ENCODE measurements at places on chromosomes 6 and 20.

GRCh38 chr6:36823421-36824096 lies 15.7 kb downstream of the CPNE5 start:
- DNase-seq: no peak

DNA sequence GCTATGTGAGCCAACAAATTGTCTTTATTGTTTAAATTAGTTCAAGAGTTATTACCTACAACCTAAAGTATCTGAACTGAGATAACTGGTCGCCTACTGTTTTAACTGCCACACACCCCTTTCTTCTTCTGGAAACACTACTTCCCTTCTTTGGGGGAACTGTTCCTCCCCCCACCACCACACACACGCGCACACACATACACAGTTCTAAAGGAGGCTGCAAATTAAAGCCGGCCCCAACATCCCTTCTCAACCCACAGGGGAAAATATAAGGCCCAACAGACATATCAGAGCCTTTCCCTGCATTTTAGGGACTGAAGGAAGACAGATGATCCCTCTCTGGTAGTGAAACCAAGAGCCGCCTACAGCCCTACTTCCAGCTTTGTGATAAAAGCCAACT lies 348.0 kb upstream of the JARID2 start:
- no peak for DNase-seq

- no peak for DNase-seq
Measured at GRCh38 chr6:111737065-111737521, 131.4 kb upstream of the TRAF3IP2 start.

DNA sequence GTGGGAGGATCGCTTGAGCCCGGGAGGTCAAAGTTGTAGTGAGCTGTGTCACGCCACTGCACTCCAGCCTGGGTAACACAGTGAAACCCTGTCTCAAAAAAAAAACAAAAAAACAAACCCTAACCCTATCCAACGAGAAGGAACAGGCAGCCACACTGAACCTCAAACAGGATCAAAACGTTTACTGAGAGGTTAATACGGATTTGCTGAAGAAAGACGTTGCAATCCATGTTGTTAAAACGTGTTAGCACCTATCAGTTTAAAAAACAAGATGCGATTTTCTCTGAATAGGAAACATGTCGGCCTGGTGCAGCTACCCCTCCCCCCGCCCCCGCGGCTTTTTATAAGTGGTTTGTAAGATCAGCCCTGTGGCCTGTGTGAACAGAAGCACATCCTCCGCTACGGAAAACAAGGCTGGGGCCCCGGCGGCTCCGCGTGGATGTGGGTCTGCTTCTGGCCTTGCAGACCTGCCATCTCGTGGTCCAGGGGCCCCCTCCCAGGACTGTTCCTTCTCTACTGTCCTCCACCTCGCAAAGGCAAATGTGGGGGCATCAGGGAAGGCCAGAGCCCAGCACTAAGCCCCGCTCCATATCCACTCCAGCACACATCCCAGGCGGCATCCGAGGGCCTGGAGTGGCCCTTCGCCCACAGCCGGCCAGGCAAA lies 11.4 kb downstream of the SLC2A4RG start:
- DNase-seq: no peak

DNA sequence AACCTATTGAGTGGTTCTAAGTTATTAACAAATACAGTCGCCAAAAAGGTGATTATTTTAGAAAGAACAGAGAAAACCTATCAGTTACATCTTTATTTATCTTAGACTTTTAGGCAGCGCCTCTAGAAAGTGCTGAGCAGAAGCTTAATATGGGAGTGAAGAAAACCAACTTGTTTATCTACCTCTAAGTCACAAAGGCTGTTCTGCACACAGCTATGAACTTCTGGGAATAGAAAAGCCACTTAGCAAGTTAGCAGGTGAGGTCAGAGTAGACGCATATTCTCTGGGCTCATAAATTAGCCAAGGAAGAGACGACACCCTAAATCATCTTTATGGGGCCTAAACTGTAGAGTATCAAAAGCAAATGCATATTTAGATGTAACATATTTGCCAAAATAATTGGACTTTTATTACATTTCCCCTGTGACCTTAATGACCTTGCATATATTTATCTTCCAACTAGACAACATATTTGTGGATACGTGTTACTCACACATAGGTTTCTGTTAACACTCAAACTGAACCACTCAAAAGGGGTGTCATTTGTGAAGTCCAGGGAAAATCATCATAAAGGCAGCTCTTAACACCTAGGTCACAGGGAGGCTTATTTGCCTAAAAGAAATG lies 267.1 kb downstream of the ADGB start:
- no peak for DNase-seq

DNA sequence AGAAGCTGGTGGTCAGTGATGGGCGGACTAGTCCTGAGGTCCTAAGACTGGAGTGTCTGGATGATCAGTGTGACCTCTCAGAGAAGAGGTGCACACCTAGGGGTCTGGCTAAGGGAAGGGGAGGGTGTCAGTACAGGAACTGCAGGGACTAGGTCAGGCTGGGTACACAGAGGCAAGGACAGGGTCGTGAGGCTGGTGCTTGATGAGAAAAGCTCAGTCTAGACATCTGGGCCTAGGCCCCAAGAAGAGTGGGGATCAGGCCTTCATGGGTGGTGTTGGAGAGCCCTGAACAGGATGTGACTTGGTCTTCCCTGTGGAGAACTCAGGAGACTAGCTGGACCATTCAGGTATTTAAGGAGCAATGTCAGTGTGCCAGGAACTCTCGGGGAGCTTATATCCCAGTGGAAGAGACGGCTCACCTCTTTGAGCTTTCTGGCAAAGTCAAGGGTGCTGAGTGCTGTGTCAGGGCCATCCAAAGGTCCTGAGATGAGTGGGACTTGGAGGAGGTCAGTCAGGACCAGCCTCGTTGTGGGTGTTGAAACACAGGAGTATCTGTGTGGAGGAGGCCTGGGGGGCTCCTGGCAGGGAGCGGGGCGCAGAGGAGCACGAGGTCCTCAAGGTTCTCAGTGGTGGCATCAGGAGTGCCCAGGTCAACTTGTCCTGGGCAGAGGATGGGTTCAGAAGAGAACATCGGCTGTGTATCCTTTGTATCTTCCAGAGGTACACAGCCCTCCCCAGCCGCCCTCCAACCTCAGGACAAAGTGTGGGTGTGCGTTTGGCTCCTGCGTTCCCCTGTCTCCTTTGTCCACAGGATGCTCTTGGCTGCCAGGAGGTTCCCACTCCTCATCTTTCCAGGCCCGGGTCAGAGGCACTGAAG lies 13.3 kb upstream of the MYT1 start:
- no peak for DNase-seq

- no peak for DNase-seq
Measured at GRCh38 chr20:39533858-39534257, 571.7 kb downstream of the DHX35 start.

GRCh38 chr6:140857739-140858380 lies 1274.9 kb upstream of the GJE1 start:
- DNase-seq: no peak

GRCh38 chr6:15399641-15400470 lies 154.0 kb downstream of the JARID2 start:
- DNase-seq: no peak

DNA sequence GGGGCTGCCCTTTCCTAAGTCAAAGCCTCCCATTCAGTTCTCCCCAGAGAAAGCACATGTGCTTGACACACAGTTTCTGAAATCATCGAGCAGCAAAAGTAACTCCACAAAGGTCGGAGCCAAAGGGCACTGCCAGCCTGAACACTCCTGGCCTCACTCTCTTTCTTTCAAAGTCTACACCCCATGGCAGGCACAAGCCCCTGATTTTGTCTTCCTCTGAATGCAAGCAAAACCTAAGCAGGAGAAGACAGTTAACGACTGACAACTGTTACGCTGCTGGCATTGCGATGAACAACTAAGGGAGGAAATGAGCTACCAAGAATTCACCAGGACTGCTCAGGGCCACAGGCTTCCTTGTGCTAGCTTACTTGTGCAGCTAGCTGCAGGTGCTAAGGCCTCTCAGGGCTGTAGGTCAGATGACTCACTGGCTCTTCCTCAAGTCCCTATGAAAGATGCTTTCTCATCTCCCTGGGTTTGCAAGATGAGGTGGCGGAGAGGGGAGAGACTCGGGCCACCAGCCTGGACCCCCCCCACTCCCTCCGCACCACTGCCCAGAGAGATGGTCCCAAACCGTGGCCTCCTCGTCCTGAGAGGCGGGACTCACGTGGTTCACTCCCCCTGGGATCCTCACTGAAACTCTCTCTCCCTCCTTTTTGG lies 208.2 kb downstream of the DLL1 start:
- no peak for DNase-seq

DNA sequence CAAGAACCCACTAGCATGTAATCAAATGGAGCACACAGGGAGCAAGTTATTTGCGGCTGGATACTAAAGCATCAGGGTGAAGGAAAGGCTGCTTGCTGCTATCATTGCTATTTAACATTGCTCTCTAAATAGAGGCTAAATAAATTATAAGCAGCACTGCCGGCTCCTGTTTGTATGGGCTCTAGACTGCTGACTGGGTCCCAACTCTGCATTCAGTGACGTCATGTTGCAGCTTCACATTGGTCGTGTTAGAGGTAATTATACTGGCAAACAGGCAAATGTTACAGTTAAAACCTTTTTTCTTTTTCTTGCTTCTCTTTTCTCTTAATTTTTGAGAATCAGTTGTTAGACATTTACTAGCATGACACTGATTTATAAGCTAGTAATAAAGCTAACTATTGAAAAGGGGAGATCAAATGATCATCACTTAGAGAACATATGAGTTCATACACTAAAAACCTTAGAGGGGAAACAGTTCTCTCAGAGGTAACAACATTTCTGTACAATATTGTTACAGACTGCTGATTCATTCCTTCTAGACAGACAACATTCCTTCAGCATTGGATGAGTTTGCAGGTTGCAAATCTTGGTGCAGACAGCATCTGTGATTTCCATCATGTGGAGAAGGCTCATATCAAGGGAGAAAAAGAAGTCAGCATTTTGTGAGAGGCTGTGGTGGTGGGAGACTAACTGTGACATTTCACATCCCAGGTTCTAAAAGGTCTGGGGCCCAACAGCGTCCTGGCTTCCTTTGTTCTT lies 15.9 kb downstream of the RFPL4B start:
- DNase-seq: no peak

GRCh38 chr6:131116755-131117360 lies 18.4 kb upstream of the AKAP7 start:
- DNase-seq: peak; percentile 58

DNA sequence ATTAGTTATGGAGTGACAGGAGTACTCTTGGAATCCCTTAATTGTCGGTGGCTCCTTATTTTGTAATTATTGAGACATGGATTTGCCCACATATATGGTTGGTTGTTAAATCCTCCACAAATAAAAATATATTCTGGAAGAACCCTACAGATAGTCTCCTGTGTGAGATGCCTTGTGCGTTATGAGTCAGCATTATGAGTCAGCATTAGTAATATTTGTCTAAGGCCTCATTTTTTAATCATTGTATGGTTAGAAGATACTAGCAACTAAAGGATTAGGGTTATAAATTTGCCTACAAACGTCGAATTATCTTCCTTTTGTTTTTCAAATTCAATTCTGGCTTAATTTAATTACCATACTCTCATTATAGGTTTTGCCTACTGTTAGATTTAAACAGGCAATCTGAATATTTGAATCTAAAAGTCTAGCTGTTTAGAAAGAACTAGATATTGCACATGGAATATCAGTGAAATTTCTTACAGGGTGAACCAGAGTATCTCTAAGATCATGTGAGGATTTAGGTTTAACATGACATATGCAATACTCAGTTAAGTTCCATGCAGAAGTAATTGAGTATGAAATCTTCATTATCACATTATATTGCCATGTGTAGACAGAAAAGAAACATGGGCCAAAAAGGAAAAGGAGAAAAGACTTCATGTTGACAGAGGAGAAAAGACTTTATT lies 5.9 kb downstream of the C6orf58 start:
- DNase-seq: no peak

DNA sequence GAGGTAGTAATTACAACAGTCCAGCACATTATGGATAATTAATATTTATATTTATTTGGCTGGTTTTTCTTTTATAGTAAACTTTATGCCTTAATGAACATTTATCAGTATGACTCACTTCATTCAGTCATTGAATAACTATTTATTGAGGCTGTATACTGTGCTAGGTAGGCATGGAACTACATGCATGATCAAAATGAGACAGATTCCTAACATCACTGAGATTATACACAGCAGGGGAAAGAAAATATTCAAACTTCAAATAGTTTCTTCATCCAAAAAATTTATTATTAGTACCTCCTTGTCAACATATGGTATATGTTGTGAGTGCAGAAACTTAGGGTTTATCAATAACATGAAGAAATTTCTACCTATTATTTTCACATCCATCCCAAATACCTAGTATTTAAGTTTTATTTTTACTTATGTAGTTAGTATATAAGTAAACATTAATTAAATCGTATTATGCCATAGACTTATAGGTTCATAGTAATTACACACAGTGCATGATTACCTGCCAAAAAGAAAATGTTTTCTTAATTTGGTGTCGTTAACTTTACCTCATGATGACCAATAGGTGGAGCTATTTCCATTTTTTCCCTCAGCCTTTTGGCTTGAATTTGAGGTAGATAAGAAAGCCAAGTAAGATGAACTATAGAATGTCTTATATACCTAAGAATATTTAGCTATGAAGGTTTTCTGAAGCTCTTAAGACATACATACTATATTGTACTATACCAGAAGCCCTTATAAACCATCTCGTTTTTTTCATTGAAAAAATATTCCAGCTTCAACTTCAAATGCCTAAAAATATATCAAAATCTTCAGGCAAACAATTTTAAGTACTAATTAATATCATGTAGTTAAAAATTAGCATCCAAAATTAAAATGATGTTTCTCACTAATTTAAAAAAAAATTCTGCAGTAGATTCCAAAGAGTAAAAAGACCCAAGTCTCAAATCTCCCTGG lies 12.5 kb upstream of the TMEM30A start:
- peak; percentile 15 for DNase-seq

DNA sequence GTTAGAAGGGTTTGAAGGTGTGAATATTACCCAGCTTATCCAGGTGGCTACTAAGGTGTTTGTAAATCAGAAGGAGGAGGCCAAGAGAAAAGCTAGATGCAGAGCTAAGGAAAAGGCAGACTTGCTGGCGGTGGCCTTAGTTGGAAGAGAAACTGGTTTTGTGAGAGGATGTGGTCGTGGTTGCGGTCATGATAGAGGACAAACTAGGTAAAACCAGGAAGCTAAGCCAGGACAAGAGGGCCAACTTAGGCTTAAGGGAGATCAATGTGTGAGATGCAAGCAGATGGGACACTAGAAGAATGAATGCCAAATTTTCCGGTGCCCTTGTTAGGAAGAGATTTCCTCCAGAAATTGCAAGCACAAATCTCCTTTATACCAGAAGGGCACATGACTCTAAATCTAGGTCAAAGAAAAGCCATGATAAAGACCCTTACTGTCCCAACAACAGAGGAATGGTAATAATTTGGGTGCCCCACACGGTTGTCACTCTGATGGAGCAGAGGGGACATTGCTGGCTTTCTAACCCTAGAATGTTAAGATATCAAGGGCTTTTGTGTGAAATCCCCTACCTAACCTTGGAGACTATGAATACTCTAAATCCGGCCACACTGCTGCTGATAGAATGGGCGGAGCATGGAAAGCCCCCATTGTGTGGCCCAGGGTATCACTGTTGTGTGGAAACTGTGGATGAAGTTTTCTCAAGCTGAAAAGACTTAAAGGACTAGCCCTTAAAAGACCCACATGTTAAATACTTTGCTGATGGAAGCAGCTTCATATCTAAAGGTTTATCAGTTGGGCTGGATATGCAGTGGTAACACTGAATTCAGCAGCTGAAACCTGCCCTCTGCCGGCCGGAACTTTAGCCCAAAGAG lies 7.8 kb downstream of the IL22RA2 start:
- DNase-seq: peak; percentile 9
